Kidney tubule cell (primary cell): ENCODE measurements at places on chromosomes 5 and 9.
A peak's percentile ranks its signal among the peaks of the same experiment; 100 is the strongest.

DNA sequence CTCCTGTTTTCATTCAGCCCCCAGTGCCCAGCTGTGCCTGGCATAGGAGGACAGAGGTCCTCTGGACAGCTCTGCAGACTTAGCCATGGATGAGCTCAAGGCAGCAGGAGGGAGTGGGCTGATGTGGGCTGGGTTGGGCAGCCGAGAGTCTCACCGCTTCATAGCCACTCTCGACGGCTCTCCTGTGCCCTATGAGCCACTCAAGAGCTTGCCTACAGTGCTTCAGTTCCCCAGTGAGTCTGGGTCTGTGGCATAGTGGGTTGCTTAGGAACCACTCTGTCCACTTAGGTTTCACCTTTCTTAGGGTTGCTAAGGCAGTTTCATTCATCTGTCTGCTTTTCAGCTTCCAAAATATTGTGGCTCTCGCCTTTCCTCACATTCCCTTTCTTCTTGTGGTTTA is 296.8 kb downstream of the ICE1 start:
- DNase-seq: no peak

GRCh38 chr9:135379540-135380267 is 99.9 kb upstream of the PPP1R26 start:
- no peak for DNase-seq

DNA sequence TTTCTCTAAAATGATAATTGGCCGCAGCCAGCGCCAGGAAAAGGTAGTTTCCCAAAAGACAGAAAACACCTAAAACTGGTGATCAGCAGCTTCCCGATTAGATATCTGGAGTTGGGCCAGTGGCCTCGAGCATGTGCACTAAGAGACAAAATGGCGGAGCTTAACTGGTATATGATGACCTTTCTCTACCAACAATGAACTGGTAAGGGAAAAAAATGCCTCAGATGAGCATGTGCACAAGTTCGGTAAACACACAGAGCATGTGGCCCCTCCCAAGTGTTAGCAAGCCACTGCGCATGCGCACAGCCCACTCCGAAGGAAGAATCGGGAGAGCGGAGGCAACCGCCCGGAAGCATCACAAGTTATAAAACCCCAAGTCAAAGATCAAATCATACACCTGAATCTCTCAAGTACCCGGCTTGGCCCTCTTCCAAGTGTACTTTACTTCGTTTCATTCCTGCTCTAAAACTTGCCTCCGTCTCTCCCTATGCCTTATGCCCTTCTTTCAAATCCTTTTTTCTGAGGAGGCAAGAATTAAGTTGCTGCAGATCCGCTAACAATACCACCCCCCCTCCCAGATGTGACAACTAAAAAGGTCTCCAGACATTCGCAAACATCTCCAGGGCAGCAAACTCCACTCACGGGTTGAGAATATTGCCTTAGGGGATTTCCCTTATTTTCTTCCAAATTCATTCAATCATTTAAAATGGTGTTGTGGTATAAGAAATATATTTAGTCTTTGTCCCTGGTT is 15.0 kb upstream of the PTBP3 start:
- DNase-seq: peak; percentile 82

DNA sequence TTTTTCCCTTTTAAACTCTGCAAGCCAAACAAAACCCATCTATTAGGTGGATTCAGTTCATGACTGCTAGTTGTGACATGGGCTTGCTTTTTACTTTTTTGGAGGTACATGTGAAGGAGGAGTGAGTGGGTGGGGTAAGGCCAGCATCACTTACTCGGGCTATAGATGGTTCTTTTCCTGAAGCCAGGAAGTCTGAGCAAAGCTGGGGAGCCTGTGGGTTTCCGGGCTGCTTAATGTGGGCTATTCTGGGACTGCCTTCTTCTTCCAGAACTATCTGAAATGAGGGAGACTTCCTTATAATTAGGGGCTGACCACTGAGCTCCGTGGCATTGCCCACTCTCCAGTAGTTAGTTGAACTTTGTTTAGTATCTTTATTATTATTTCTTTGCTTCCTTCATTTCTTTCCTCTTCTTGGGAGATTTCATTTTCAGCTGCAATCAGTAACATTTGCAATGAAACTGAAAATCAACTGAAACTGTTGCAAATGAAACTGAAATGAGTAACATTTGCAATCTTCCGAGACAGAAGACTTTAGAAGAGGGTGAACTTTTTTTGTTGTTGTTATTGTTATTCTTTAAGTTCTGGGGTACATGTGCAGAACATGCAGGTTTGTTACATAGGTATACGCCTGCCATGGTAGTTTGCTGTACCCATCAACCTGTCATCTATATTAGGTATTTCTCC is 204.9 kb downstream of the LRRC70 start:
- DNase-seq: no peak

GRCh38 chr5:176774216-176775171 is 35.9 kb upstream of the UNC5A start:
- no peak for DNase-seq

GRCh38 chr5:172492097-172492840 is 37.9 kb upstream of the SH3PXD2B start:
- DNase-seq: no peak

DNA sequence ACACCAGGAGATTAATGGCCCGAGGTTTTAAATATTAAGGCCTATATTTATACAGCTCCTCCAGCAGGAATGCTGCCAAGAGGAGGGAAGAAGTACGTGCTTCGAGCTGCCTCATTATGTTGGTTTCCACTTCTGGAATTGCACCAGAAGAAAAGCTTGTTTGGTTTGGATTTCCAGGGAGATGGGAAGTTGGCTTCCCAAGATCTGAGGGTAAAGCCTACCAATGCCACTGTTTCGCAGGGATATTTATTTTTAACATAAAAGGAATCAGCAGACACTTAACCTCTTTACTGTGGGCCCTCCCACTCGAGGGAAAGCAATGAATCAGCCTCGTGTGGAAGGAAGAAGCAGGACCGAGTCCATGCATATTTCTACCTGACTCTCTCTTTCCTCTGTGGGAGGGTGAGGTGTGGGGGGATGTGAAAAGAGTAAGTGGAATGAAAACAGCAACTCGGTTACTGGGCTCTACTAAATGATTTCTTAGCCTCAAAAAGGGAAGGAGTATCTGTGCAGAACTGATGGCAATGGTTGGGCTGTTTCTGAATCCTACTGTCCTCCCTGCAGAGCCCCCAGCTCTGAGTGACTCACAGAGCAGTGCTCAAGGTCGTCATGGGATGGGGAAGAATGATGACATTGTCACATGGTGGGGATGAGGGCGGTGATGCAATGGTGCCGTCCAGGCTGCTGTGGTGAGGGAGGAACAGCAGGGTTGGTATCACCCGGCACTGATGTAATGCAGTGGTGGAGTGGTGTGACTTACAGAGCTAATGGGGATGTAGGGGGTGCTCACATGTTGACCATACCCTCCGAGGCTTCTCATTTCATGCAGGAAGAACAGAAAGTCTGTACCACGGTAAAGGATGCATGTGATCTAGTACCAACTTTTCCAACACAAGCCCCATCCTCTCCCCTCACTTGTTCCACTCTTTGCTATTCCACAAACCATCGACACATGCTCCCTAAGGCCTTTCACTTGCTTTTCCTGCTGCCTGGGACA is 215.0 kb upstream of the PANK3 start:
- DNase-seq: peak; percentile 79

DNA sequence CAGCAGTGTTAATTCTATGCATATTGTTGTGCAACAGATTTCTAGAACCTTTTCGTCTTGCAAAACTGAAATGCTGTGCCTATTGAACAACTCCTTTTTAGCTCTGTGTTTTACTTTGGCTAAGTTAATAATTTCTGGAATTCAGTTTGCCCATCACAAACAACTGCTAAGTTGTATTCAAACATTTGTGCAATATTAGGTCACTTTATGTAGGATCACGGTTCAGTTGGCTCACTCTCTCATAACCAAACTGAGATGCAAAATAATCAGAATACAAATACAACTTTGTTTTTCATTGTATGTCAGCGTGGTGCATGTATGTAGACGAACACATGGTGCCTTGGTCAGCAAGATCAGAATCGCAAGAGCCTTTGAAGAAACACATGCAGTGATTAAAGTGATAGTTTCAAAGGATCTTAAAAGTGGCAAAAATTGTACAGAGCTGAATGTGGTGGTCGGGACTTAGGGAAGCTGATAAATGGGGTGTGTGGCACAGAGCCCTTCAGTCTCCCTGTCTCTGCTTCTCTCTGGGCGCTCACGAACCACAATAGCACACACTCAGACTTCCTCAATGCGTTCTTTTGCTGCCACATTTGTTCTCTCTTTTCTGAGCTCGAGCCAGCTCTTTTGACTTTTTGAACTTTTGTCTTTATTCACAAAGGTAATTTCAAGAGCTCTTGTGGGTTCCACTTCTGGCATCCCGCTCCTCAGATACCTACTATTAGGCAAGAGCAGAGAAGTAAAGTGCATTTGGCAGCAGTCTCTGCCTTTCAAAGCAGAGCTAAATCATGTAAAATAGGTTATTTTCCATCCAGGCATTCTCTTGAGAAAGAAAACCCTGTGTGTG is 112.4 kb upstream of the CTSL start:
- peak; percentile 39 for DNase-seq

DNA sequence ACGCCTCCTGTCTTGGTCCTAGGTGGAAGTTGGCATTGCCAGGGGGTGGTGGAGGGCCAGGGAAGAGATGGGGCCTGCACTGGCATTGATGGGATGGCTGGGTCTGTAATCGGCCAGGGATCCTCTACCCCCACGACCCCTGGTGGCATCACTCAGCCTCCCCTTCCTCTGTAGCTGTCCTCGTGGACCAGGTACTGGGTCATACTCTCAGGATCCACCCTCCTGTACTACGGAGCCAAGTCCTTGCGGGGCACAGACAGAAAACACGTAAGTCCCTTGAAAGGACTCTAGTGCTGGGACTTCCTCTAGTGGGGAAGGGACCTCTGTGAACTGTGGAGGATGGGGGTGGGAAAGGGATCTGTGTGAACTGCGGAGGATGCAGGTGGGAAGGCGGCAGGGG is 52.1 kb upstream of the GARNL3 start:
- DNase-seq: no peak

- DNase-seq: no peak
Observed at GRCh38 chr9:131910572-131910971, 169.1 kb downstream of the MED27 start.

DNA sequence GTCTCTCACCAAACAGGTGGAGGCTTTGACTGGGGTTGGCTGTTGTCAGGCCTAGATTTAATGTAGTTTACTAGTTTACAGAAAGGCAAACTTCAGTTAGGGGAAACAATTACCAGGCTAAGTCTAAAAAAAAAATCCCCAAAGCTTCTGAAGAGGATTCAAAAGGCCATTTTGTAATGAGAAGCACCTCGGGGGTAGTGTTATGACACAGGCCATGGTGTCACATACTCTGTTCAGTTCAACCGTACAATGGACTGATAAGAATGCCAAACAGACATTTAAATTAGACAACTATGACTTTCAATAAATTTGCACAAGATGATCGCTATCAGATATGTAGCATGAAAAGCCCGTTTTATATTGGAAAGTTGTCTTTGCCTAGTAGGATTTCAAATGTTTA is 120.1 kb upstream of the PCA3 start:
- no peak for DNase-seq

- DNase-seq: no peak
Observed at GRCh38 chr9:89935115-89935514, 330.3 kb downstream of the GADD45G start.

- no peak for DNase-seq
Observed at GRCh38 chr5:120239086-120239485, 225.0 kb upstream of the PRR16 start.

GRCh38 chr5:29185558-29185957 is 2007.9 kb upstream of the CDH6 start:
- no peak for DNase-seq

- no peak for DNase-seq
Observed at GRCh38 chr5:169286572-169287300, 14.2 kb downstream of the SLIT3 start.

DNA sequence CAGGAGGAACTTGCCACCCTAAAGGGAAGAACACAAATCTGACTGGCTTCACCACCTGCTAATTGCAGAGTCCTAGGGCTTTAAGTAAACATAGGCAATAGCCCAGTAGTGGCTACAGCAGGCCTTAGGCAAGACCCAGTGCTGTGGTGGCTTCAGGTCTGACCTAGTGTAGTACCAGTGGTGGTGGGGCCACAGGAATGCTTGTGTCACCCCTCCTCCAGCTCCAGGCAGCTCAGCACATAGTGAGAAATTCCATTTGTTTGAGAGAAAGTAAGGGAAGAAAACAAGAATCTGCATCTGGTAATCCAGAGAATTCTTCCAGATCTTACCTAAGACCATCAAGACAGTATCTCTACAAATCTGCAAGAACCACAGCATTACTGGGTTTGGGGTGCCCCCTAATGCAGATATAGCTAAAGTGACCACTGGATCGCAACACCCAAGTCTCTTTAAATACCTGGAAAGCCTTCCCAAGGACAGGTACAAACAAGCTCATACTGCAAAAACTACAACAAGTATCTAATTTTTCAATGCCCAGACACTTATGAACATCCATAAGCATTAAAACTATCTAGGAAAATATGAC is 102.6 kb upstream of the TRPM3 start:
- no peak for DNase-seq

DNA sequence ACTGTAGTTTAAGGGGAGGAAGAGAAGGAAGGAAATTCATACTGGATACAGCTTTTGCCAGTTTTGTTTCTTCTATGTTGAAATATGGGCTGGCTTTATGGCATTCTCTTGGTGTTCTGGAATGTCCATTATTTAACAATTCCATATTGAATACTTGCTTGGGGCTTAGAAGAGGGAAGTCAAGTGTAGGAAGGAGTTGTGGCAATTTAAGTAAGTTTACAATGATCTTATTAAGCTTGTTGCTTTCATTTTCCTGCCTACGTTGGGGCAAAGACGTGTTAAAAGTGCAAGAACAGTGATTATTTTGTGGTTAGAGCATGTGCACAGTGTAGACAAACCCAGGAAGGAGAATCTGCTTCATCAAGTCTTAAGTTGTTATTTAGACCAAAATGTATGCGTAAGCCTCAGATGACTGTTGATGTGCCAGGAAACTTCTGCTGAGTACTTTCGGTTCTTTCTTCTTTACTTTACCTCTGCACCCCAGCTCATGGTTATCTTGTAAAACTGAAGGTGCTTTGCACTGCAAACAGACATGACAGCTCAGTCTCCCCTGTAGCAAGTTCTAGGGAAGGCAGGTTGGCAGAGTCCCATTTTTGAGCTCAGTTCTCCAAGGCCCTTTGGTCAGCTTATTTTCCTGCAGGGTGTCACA is 75.8 kb downstream of the F2RL2 start:
- no peak for DNase-seq

DNA sequence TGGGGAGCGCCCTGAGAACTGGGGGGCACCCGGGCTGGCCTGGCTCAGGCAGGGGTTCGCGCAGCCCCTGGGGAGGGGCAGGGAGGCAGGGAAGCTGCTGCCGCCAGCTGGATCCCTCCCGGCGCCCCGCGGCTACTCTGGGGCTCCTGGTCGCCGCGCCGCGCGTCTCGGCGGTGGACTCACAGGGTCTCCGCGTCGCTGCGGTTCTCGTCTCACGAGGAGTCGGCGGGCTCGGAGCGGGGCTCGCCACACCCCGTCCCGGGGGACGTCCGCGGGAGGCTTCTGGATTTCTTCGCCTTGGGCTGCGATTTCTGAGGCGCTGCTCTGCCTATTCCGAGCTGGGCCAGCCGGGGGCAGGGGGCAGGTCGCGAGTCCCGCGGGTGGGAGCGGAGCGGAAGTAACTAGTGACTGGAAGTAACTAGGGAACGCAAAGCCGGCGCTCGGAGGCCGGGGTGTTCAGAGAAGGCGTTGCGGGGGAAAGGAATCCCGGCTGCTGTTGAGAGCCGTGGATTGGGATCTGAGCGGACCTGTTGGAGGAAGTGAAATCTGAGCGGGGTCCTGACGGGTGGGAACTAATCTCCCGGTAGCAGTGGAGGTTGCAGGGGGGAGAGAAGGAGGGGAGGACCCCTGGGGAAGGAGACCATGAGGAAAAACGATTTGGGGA is 511 bp downstream of the CYSTM1 start:
- peak; percentile 83 for DNase-seq
